ENCODE measurements at places on chromosomes 7 and 10. TPM values are rescaled to one million over a fixed set of nuclear protein-coding genes. Genes with fewer than 3 reads are reported as not detected.

Gene PNLIPRP3
- not detected for total RNA-seq

Gene MMRN2
- total RNA-seq = not detected

Gene ZNF107
- 33.6 TPM for total RNA-seq

Gene TMEM236
- total RNA-seq = 0.36 TPM

Gene IL2RA
- total RNA-seq = 1.0 TPM

Gene RELN
- not detected for total RNA-seq

Gene THSD7A
- not detected for total RNA-seq

Gene ZFYVE27
- 64.4 TPM for total RNA-seq

Gene FZD1
- total RNA-seq = not detected

Gene IQUB
- total RNA-seq = 0.16 TPM
